ENCODE measurements at places on chromosomes 3 and 15.

- H3K27me3 ChIP-seq: no peaks in the 10 kb centered on the region
- no peak overlapping the region for H3K4me3 ChIP-seq
- no peak overlapping the region for H3K27ac ChIP-seq
- no peaks in the 10 kb centered on the region for H3K36me3 ChIP-seq
Observed at GRCh38 chr15:58146749-58147148, 8.6 kb downstream of the AQP9 start.

DNA sequence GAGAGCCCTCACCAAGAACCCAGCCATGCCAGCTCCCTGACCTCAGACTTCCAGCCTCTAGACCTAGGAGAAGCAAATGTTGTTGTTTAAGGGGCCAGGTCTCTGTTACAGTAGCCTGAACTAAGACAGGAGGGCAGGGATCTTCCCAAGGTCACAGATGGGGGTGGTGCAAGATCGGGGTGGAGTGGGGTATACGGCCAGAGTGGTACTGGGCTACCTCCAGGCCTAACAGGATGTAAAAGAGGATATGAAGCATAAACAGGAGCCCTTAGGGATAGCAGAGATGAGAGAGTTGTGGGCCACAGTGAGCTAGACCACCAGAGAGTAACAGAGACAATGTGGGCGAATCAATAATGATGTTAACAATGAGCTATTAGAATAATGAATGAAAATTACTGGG, 82.9 kb downstream of the TOP2B start:
- no peak overlapping the region for H3K27ac ChIP-seq
- no peak for DNase-seq
- H3K4me3 ChIP-seq: no peak overlapping the region
- H3K36me3 ChIP-seq: no peaks in the 10 kb centered on the region
- H3K4me1 ChIP-seq: no peaks in the 10 kb centered on the region
- no peaks in the 10 kb centered on the region for H3K27me3 ChIP-seq

GRCh38 chr3:194265505-194265892, 85.6 kb downstream of the CPN2 start:
- H3K27ac ChIP-seq: no peak overlapping the region
- no peaks in the 10 kb centered on the region for H3K27me3 ChIP-seq
- DNase-seq: peak; percentile 30
- H3K36me3 ChIP-seq: no peaks in the 10 kb centered on the region
- no peaks in the 10 kb centered on the region for H3K4me1 ChIP-seq

DNA sequence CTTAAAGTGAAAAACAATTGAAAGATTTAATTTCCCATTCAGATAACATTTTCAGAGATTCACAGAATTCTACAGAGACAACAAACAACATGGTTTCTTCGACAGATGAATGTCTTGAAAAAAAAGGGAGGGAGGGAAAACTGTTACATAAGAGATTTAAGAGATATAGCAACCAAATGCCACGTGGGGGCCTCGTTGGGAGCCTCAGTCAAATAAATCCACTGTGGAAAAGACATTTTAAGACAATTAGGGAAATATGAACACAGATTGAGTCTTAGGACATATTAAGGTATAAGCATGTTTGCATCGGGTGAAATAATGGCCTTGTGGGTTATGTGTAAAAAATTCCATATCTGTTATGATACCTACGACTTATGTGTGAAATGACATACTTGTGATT, 5.0 kb upstream of the PRRT3 start:
- peak; percentile 1 for DNase-seq
- H3K4me1 ChIP-seq: peaks cover 3% of the 10 kb centered on the region
- no peak overlapping the region for H3K4me3 ChIP-seq

DNA sequence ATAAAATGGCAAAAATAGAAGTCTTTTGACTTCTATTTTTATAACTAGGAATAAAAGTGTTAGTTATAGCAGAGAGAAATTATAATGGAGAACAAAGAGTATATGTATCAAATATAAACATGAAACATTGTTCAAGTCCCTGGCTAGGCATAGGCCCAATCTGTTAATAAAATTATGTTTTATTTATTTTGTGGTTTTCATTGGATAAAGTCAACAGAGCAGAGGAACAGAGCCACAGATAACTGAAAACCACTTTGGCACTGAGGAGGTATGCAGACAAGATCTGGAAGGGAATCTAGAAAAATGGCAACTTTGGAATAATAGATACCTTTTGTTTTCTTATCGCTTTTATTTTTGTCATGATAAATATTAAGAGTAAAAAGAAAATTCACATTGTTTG, 50.4 kb upstream of the ICE2 start:
- no peak overlapping the region for H3K27ac ChIP-seq
- H3K27me3 ChIP-seq: no peaks in the 10 kb centered on the region
- no peaks in the 10 kb centered on the region for H3K4me1 ChIP-seq
- no peak for DNase-seq

DNA sequence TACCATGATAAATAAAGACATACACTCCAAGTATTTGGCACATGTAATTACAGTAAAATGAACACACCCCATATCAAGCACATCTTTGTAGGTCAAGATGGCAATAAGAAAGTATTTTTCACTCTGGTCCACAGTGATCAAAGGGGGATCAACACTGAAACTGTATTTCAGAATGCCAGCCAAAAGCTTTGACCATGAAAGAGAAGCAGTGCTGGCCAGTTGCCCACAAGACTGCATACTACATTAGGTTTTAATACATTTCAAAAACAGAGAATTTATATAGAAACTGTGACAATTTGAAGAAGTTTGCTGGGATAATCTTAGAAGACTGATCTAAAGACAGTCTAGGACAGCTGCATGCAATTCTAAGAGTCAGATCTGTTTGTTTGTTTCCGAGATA, 1035.3 kb downstream of the FHIT start:
- no peaks in the 10 kb centered on the region for H3K36me3 ChIP-seq
- H3K27ac ChIP-seq: no peak overlapping the region
- no peak overlapping the region for H3K4me3 ChIP-seq
- peaks cover 4% of the 10 kb centered on the region for H3K4me1 ChIP-seq
- DNase-seq: no peak

- no peak for DNase-seq
- H3K27ac ChIP-seq: no peak overlapping the region
- peaks cover 2% of the 10 kb centered on the region for H3K4me1 ChIP-seq
- no peak overlapping the region for H3K4me3 ChIP-seq
- no peaks in the 10 kb centered on the region for H3K36me3 ChIP-seq
Observed at GRCh38 chr15:91821458-91821857, 32.0 kb upstream of the SLCO3A1 start.

GRCh38 chr3:173660645-173661299, 263.2 kb downstream of the NLGN1 start:
- H3K4me3 ChIP-seq: no peak overlapping the region
- no peaks in the 10 kb centered on the region for H3K36me3 ChIP-seq
- no peak overlapping the region for H3K27ac ChIP-seq

DNA sequence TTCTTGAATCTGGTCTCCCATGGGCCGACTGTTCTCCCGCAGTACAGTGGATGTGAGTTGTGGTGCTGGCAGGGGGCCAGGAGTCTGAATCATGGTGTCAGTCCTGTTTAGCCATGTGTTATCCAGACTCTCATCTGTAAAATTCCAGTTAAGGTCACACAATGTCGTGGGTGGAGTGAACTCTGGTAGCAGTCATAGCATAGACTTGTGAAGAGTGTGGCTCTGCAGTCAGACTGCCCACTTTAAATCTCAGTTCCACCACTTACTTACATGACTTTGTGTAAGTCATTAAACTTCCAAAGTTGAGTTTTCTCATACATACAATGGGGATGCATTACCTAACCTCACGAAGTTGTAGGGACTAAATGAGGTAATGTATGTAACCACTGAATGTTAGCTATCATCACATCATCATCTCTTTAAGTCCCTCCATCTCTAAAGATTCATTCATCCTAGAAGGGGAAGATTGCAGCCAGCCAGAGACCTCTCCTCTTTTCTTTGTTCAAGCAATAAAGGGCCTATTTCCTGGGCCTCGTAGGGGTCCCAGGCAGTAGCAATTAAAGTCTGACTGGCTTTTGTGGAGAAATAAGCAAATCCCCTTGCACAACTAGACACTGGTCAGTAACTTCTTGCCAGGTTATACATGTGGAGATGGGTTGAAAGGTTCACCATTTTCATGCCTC, 93.9 kb downstream of the PCCB start:
- no peaks in the 10 kb centered on the region for H3K4me1 ChIP-seq
- no peaks in the 10 kb centered on the region for H3K27me3 ChIP-seq
- H3K27ac ChIP-seq: no peak overlapping the region
- DNase-seq: no peak

GRCh38 chr3:140068494-140069017, 133.6 kb downstream of the CLSTN2 start:
- H3K4me3 ChIP-seq: no peak overlapping the region
- DNase-seq: no peak
- no peaks in the 10 kb centered on the region for H3K36me3 ChIP-seq
- no peaks in the 10 kb centered on the region for H3K27me3 ChIP-seq
- no peak overlapping the region for H3K27ac ChIP-seq
- H3K4me1 ChIP-seq: no peaks in the 10 kb centered on the region

DNA sequence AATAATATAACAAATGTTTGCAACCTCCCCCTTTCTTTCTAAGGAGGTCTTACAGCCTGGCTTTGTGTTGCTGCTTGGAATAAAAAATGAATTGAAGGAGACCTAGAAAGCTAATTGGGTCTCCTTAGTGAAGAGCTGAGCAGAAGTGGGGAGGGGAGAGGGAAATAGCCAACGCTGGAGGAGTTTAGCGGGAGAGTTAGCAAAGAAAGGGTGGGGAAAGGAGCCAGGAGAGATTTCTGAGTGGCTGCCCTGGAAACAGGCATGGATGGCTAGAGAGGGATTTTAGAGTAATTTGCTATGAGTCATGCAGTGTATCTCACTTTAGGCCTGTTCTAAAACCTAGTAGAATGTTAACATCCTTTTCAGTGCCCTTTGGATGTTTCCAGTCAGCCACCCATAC, 45.2 kb upstream of the PFN2 start:
- H3K4me1 ChIP-seq: no peaks in the 10 kb centered on the region
- DNase-seq: no peak
- H3K27me3 ChIP-seq: no peaks in the 10 kb centered on the region
- H3K27ac ChIP-seq: no peak overlapping the region
- no peaks in the 10 kb centered on the region for H3K36me3 ChIP-seq

DNA sequence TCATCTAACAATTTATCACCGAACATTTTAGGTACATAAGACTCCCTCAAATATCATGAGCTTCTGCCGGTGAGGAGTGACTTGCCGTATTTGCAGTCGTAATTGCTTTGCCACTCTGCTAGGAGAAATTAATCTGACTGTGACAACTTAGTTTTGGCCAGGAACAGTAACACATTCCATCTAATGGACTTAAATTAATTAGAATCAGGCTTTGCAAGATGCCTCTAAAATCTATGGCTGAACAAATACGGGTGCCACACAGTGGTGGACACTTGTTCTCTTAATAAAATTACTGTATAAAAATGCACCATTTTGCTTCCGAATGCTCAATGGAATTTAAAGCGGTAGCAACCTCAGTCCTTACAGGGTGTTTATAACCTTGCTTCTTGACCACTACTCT, 27.6 kb upstream of the BDH1 start:
- H3K4me3 ChIP-seq: no peak overlapping the region
- no peak for DNase-seq
- H3K27me3 ChIP-seq: no peaks in the 10 kb centered on the region
- H3K27ac ChIP-seq: no peak overlapping the region
- H3K4me1 ChIP-seq: peaks cover 4% of the 10 kb centered on the region

GRCh38 chr15:54577476-54578250, 599.4 kb downstream of the UNC13C start:
- H3K27ac ChIP-seq: no peak overlapping the region
- H3K4me3 ChIP-seq: no peak overlapping the region
- no peaks in the 10 kb centered on the region for H3K4me1 ChIP-seq
- H3K36me3 ChIP-seq: no peaks in the 10 kb centered on the region

- no peaks in the 10 kb centered on the region for H3K36me3 ChIP-seq
- H3K4me3 ChIP-seq: no peak overlapping the region
- H3K27me3 ChIP-seq: no peaks in the 10 kb centered on the region
- H3K27ac ChIP-seq: no peak overlapping the region
Observed at GRCh38 chr3:13011573-13012220, 61.5 kb downstream of the IQSEC1 start.

DNA sequence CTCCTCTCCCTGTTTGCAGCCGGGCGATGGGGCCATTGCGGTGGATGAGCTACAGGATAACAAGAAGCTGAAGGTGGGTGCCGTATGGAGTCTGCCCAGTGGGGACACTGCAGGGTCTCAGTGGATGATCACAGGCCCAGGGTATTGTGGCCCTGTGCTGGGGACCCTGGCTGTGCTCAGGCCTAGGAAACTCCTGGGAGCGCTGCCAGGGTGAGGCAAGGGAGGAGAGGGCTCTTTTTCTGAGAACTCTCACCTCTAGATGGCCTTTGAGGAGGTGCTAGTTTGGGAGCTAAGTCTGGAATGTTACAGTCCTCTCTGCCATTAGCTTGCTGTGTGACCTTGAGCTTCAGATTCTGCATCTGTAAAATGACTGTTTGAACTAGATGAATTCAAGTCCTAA, 16.4 kb downstream of the SLC24A1 start:
- H3K27ac ChIP-seq: no peak overlapping the region
- H3K27me3 ChIP-seq: no peaks in the 10 kb centered on the region
- no peak overlapping the region for H3K4me3 ChIP-seq
- H3K4me1 ChIP-seq: no peaks in the 10 kb centered on the region

GRCh38 chr3:119400466-119400865, 62.9 kb downstream of the TMEM39A start:
- no peak for DNase-seq
- peaks cover 20% of the 10 kb centered on the region for H3K4me1 ChIP-seq
- H3K4me3 ChIP-seq: no peak overlapping the region
- H3K27me3 ChIP-seq: no peaks in the 10 kb centered on the region
- peaks cover 1% of the 10 kb centered on the region for H3K36me3 ChIP-seq
- H3K27ac ChIP-seq: no peak overlapping the region

DNA sequence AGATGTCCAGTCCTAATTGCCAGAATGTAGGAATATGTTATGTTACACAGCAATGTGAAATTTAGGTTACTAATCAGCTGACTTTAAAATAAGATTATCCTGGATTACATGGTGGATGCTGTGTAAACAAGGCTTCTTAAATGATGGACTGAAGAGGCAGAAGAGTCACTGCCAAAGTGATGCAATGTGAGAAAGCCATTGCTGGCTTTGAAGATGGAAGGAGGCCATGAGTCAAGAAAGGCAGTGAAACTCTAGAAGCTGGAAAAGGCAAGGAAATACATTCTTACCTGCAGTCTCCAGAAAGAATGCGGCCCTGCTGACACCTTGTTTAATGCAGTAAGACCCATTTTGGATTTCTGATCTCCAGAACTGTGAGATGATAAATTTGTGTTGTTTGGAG, 179.1 kb upstream of the ZPLD1 start:
- H3K4me3 ChIP-seq: no peak overlapping the region
- no peaks in the 10 kb centered on the region for H3K36me3 ChIP-seq
- DNase-seq: no peak

DNA sequence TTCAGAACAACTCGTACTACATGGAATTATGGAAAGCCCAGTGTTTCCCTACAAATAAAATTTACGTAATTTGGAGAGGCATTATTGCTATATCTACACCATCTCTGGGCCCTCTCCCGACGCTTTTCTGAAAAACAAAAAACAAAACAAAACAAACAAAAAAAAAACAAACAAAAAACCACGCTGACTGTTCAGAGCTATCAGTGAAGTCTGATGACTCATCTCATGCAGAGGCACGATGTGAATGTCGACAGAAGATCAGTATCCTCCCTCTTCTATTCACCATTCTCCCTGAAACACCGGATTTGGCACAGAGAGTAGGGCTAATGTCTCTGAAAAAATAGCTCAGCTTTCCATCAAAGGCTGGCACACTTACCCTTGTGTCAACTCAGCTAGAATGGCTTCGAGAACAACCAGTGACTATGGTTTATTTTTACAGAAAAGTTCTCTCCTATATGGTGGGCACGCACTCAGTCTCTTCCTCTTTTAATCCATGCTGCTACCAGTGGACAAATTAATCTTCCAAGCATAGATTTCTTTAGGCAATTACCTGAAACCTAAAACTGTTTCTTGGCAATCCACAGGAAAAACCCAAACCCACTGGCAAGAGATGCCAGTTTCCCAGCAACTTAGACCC, 1.5 kb downstream of the CRBN start:
- no peaks in the 10 kb centered on the region for H3K27me3 ChIP-seq
- peaks cover 7% of the 10 kb centered on the region for H3K36me3 ChIP-seq
